ENCODE measurements at places on chromosomes 13 and 19. TPM values are rescaled to one million over a fixed set of nuclear protein-coding genes. Genes with fewer than 3 reads are reported as not detected.
A peak's percentile ranks its signal among the peaks of the same experiment; 100 is the strongest.

CTXN1 gene
- total RNA-seq, result 3.6 TPM

CCDC70 gene
- not detected for total RNA-seq

FFAR2 gene
- not detected for total RNA-seq

NXNL1 gene
- not detected for total RNA-seq

- no peak for DNase-seq
Observed at GRCh38 chr13:66469745-66470144, 760.4 kb downstream of the PCDH9 start.

- peak; percentile 59 for DNase-seq
Observed at GRCh38 chr19:42401365-42402303, 11.5 kb upstream of the CNFN start.

DNA sequence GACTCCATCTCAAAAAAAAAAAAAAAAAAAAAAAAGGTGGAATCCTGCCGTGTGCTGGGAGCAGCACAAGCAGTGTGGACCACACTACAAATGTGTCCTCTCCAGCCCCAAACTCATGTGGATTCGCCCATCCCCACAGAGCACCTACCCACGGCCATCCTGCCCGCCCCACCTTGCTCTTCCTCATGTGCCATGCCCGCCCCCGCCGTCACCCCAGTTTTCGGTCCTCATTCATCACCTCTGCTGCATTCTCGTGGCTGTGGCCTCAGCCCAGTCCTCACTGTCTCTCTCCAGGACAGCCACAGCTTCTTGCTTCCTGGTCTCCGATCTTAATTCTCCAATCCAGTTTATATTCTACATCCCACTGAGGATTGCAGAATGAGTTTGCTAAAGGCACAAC, 80.0 kb upstream of the TM9SF2 start:
- no peak for DNase-seq

- DNase-seq, result no peak
Observed at GRCh38 chr13:40026174-40026585, 370.7 kb downstream of the COG6 start.

GRCh38 chr19:15198951-15199660, 1.7 kb downstream of the NOTCH3 start:
- no peak for DNase-seq

GRCh38 chr19:33804021-33804799, 7.5 kb downstream of the KCTD15 start:
- DNase-seq, result peak; percentile 73

GRCh38 chr19:45999653-46000121, 4.4 kb downstream of the CCDC61 start:
- no peak for DNase-seq

- DNase-seq, result peak; percentile 14
Observed at GRCh38 chr13:96958286-96958891, 35.9 kb downstream of the OXGR1 start.

DNA sequence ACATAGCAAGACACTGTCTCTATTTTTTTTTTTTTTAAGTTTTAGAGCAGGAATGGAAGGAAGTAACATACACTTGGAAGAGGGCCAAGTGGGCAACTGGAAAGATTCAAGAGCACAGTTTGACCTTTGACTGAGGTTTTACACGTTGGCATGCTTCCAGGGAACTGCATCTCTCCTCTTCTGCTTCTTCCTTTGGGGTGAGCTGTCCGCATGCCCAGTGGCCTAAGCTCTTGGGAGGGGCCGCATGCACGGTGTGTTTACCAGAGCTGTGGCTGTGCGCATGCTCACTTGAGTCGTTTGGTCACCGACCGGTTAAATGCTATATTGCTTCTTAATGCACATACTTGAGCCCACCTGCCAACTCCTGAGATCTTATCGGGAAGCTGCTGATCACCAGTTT, 727.7 kb downstream of the UQCRFS1 start:
- DNase-seq, result no peak

DNA sequence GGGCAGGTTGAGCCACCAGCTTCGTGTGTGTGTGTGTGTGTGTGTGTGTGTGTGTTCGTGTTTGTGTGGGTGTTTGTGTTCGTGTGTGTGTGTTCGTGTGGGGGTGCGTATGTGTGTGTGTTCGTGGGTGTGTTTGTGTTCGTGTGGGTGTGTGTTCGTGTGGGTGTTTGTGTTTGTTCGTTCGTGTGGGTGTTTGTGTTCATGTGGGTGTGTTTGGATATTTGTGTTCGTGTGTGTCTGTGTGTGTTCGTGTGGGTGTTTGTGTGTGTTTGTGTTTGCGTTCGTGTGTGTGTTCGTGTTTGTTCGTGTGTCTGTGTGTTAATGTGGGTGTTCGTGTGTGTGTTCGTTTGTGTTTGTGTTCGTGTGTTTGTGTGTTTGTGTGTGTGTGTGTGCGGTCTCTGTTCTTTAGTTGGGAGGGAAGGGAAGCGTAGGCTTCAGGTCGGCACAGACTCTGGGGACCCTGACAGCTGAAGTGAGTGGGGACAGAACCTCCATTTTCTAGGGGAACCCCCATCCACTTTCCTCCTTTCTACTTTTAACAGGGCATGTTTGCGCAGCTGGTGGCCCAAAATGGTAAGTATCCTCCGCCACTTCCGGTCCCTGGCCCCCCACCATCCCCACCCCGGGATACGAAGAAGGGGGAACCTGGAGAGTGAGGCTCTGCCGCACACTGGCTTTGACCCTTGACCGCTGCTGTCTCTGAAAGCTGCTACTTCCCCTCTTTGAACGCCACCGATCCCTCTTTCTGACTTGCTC, 1.6 kb downstream of the TNFSF9 start:
- DNase-seq, result no peak

- peak; percentile 65 for DNase-seq
Observed at GRCh38 chr19:5967994-5968430, 9.9 kb downstream of the RANBP3 start.

DNA sequence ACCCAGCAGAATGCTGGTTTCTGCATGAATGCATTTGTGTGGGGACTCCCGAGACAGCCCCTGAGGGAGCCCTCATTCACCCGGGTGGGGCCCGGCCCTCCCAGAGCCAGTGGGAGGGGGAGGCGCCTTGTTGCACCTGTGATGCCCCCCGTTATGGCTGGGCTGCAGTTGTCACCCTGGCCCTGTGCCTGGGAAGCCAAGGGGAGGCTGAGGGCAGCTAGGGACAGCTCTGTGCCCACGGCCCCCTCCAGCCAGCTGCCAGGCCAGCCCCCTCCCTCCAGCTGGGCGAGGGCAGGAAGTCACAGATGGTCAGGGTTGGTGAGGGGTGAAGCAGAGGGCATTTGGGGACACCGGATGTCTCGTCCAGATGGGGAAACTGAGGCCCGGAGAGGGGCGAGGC, 26.1 kb downstream of the NFIC start:
- no peak for DNase-seq

All from H4 (cell line).